ENCODE measurements at places on chromosomes 5 and 9.
A peak's percentile ranks its signal among the peaks of the same experiment; 100 is the strongest.

DNA sequence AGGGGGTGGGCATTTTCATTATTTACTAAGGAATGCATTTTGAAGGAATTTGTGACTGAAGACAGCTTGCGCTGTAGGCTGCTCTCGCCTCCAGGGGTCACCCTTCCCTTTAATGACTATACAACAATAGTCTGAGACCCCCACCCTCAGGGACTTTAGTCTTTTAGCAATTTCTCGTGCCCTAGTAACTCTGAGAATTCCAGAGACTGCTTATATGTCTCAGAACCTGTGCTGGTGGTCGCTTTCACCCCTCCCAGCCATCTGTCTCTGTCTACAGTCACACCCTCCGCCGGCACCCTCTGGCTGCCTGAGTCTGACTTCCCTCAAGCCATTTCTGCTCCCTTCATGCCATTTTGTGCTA is 671.4 kb downstream of the NR2F1-AS1 start:
- no peak for DNase-seq

DNA sequence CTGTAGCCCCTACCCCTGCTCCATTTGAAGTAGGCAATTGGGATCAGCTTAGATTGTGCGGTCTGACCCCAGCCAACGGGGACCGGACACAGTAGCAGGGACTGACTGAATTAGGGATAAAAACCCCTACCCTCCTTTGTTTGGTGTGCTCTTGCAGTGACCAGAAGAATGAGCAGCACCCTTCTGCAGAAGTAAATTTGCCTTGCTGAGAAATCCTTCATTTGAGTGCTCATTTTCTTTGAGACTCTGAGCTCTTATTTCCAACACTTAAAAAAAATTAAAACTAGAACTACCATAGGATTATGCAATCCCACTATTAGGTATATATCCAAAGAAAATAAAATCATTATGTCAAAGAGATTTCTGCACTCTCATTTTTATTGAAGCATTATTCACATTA is 560.0 kb downstream of the CDH12 start:
- no peak for DNase-seq

- no peak for DNase-seq
Observed at GRCh38 chr5:156879665-156880285, 29.7 kb downstream of the PPP1R2B start.

- no peak for DNase-seq
Observed at GRCh38 chr9:132857031-132857430, 21.1 kb downstream of the AK8 start.

DNA sequence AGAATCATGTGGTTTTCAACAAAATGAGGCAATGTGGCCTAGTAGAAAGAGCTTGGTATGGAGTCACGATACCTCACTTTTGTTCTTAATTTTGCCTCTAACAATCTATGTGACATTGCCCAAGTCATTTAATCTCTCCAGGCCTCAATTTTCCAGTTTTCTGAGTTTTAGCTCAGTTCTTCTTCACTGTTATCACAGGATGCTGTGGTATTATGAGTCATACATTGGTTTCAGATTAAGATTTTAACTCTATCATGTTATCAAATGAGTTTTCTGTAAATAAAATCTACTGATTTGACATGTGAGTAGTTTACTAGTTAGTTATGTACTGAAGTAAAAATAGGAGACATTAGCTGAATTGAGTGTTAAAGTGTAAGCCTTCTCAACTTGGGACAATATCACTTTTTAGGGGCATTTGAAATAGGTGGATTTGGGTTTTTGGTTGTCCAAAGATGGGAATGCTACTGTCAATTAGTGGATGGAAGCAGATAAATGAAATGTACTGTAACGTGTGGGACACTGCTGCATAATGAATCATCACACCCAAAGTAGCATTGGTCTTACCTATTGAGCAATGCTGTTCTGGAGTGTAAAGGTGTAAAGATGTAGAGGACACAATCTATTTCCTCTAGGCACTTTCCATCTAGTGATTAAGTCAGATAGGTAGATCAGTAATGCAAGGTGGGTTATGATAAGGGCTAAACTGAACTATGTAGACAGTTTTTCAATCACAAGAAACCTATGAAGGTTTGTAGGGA is 73.3 kb downstream of the NNT start:
- no peak for DNase-seq

DNA sequence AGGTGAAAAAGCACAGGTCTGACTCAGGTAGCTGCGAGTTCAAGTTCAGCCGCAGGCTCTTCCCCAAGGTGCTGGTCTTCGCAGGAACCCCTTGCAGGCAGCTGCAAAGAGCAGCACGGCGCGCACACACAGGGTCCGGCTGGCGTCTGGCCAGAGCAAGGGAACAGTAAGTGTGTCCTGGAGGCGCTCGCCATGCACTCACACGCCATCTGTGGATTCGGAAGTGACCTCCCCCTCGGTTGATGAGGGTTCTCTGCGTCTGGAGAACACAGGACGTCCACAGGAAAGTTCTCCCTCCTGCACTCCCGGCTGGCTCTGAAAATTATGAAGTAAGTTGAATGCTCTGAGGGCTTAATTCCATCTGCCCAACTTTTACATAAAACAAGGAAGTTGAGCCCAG is 14.0 kb upstream of the EGFL7 start:
- no peak for DNase-seq

DNA sequence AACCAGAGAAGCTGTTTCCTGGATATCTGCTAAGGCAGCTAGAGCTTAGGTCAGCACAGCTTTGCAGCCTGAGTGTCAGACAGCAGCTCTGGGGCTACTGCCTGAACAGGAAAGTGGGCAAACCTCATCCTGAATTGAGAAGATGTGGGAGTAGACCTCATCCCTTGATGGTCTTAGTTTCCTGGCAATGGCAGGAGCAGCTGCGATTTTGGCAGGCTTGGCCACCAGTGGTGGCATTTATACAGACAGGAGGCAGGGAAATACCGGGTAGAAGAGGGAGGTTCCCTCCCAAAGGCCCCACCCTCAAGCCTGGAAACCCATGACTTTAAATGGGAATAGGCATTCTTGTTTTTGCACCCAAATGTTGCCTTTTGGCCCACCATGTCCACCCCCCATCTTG is 69.7 kb downstream of the LIX1 start:
- no peak for DNase-seq

DNA sequence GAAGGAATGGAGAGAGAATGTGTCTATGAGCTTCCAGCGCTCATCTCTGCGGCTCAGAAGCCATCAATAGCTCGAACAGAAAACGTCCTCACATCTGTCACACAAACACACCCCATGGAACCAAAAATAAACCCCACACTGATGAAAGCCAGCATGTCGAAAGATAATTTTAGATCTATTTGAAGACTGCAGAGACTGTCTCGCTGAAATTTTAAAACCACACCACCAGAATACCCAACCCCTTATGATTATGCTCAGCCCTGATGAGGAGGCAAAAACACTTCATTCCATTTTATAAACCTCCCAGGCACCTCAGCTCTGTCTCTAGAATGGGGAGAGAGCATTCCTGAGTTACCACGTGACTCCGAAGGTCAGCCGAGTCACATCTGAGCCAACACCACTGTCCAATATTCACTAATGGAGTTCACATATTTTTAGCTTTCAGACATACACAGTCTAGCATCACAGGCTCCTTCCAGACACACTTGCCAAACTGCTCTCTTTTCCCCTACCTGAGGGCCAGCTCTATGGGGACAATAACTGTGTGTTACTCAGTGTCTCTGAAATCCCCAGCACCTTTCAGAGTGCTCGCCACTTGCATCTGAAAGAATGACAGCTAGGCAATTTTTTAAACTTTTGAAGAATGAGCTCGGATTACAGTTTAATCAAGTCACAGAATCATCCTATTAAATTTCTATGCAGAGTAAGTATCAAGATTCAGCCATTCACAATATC is 63.2 kb downstream of the SERINC5 start:
- DNase-seq = no peak

DNA sequence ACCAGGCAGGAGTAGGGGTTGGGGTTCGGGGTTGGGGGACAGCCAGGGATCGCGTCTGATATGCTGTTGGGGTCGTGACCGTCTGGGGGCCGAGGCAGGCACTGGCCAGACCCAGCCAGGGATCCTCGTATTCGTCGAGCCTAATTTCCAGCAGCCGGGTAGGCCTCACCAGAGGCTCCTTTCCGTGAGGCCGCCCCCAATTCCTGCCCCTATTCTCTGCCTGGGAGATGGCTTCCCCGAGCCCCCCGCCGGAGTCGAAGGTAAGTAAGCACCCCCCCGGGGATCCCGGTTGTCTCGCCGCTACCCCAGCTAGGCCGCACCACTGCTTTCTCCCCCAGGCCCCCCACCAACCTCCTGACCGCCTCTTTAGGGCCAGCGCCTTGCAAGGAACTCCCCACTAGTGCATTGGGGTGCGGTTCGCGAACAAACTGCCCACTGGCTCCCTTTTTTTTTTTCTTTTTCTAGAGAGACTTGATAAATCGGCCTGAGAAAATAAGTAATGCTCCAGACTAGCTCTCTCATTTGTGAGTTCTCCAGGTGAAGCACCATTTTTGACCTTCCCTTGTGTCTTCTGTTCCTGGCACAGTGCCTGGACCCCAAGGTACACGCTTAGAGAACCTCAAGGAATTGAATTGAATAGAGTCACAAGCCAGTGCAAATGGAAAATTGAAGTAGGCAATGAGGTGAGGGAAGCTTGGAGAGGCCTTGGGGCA is 435 bp downstream of the ZNF189 start:
- DNase-seq = no peak

DNA sequence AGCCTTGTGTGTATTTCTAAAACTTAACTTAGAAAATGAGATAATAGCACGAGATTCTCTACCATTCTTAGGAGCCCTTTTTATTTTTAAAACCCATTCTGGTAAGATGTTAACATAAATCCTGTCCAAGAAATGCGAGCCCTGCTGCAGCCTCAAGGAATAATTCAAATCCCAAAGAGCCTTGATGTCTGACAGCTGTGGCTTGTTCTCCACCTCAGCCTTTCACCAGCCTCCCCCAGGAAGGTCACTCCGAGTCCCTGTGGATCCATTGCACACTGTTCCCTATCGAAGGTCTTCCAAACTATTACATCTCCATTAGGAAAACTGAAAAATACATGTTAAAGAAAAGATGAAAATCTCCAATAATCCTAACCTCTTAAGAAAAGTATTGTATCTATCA is 98.5 kb upstream of the S1PR3 start:
- no peak for DNase-seq

DNA sequence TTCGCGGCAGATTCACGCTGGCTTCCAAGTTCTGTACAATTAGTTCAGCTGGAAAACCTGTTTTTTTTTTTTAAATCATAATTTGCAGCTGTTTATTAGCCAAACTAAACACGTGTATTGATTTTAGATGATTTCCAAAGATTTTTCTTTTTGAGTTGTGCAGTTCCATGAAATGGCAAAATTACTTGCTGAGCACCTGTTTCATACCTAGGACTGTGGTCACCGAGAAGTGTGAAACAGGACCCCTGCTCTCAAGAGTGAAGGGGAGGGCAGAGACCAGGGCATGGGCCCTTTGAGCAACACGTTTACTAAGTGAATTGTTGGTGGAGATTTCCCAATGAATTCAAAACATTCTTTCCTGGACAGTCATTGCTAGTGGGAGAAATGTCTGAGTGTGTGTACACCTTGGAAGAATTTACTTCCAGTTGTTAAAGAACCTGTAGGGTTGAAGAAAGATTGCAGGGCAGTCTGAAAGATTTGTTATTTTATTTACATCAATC is 688 bp downstream of the SNX24 start:
- DNase-seq = no peak

DNA sequence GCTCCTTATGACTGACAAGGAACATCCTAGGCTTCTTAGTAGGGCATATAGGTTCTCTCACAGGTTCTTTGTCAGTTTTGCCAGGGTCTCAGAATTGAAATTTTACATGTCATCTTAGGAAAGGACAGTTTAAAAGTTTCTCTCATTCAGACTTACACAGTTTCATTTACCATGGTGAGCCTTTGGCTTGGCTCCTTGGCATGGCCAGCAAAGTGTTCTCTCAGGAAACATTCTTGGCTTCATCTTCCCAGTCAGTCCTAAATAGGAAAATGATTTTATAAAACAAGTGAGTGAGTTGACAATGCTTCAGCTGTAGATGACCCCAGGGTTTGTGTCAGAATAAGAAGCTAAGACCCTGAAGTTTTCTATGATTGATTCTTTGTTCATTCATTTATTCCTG is 191.6 kb downstream of the PCSK5 start:
- no peak for DNase-seq

GRCh38 chr9:134635351-134636148 is 6.1 kb upstream of the COL5A1 start:
- DNase-seq = no peak

DNA sequence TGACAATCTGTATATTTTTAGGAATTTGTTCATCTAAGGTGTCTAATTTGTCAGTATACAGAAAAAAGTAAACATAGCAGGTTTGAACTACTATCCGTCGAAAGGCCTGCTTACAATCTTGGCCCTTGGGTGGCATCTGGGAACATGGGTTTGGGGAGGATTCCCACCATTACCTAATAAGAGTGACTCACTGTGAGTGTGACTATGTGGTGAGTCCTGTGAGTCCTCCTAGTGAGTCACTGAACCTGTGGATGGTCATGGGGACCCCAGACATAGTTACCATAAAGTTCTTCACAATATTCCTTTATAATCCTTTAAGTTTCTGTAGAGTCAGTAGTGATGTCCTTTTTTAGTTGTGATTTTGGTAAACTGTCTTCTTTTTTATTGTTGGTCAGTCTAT is 37.0 kb downstream of the RNF130 start:
- peak; percentile 83 for DNase-seq

DNA sequence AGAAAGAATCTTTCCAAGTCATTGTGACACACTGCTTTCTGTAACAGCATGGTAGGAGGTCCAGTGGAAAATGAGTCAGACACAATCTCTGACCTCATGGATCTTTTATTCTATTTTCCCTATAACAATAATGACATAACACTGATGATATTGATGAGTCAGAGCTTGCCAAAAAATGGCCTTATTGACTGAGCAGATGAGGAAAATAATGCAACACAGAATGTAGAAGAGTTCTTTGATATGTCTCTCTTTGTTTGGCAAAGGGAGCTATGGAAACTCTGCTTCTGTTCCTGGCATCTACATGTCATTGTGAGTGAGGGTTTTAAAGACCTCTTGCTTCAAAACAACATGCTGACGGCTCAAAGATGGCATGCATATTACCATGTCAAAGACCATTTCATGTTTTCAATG is 443.1 kb upstream of the ZNF608 start:
- DNase-seq = peak; percentile 1

DNA sequence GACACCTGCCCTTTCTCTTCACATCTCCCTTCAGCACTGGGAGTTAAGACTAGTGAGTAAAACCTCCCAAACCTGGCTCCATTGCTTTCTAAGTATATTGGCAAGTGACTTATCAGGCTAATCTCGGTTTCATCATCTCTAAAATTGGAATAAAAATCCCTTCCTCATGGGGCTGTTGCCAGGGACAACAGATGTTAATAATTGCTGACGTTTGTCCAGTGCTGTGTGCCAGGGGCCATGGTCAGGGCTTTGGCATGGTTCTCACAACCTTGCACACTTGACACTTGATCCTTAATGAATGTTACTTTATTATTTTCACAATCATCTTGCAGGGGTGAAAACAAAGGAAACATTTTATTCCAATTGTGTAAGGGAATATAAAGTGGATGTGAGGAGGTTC is 1262.0 kb upstream of the WWC1 start:
- no peak for DNase-seq

DNA sequence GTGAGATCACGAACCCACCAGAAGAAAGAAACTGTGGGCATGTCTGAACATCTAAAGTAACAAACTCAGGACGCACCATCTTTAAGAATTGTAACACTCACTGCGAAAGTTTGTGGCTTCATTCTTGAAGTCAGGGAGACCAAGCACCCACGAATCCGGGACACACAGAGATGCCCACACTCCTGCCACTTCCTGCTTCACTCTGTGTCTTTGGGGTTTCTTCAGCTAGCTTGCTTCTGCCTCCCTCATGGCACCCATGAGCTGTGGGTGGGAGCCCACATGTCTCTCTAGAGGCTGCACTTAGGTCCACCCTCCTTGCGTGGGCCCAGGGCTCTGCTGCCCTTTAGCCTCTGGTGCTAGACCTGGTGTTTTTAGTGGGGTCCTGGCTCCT is 61.2 kb upstream of the CNOT6 start:
- no peak for DNase-seq

Data from inflammatory macrophage treated with lipopolysaccharide for 4 hours (primary cell).